ENCODE measurements at places on chromosomes 2 and 18. TPM values are rescaled to one million over a fixed set of nuclear protein-coding genes. Genes with fewer than 3 reads are reported as not detected.
A peak's percentile ranks its signal among the peaks of the same experiment; 100 is the strongest.

DNA sequence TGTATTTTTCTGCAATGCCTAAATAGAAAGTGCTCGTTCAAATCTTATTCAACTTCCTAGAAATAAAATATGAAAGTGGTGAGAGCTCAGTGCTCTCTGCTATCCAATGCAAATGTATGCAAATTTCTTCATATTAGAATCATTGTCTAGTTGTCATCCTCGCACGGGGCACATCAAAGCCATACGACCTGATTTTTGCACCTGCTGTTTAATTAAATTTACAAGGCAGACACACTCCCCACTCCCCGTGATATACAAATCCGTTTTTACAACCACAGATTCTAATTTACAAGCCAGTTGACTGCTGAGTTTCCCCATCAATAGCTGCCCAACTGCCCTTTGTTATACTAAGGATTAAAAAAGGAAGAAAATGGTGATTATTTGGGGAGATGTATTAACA lies 284.6 kb downstream of the RNF144A start:
- no peaks in the 10 kb centered on the region for H3K36me3 ChIP-seq
- H3K4me1 ChIP-seq: peaks cover 18% of the 10 kb centered on the region
- no peak for DNase-seq
- no peak overlapping the region for H3K27ac ChIP-seq
- H3K4me3 ChIP-seq: no peak overlapping the region

DNA sequence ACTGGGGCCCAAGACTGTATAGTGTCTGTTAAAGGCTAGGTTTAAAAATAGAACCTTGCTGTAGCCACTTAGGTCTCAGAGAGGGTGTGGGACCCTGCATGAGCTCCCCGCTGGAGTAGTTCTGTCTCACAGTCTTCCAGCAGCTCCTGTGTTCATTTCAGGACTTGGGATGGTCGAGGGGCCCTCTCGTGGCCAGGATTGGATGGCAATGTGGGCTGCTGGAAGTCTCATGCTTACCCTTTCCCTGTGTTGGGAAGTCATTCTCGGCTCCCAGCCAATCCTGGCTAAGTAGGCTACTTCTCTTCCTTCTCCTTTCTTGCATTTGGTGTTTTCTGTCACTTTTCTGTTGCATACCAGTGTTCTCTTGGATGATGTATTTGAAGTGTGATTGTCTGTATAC lies 284.0 kb upstream of the GCFC2 start:
- no peak overlapping the region for H3K4me3 ChIP-seq
- H3K4me1 ChIP-seq: no peaks in the 10 kb centered on the region
- no peaks in the 10 kb centered on the region for H3K36me3 ChIP-seq
- no peak overlapping the region for H3K27ac ChIP-seq
- no peak for DNase-seq
- no peaks in the 10 kb centered on the region for H3K27me3 ChIP-seq

DNA sequence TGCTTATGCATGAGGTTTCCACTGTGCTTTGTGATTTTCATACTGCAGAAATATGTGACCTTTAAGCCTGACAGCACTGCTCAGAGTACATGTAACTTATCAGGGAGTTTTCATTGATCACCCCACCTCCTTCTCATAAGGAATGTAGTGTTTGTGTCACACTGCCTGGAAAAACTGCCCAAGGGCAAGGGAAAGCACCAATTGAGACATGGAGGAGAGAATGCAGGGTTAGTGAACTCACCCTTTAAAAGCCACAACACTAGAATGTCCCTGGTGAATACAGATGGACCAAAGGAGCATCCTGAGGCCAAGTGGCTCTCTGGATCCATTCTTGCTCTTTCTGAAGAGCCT lies 147.2 kb upstream of the SPATS2L start:
- no peaks in the 10 kb centered on the region for H3K27me3 ChIP-seq
- peak overlapping the region; percentile 16 for H3K27ac ChIP-seq
- no peak overlapping the region for H3K4me3 ChIP-seq
- H3K4me1 ChIP-seq: peaks cover 19% of the 10 kb centered on the region

DNA sequence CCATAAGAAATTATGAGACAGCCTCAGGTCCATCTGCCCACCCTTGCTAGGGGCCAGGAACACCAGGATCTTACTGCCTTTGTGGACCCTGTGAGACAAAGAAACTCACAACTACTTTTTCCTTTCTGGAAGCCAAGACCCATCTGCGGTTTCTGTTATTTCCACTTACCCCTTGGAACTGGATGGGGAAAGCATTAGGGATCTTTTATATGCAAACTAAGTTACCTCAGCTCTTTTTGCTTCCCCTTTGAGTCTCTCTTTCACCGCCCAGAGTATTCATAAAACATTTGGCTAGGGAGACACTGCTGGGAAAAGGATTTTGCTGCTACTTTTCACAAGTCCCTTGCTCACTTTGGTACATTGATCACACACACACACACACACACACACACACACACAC lies 95.7 kb downstream of the ZNF385B start:
- peaks cover 3% of the 10 kb centered on the region for H3K27me3 ChIP-seq
- DNase-seq: no peak
- no peaks in the 10 kb centered on the region for H3K4me1 ChIP-seq
- no peaks in the 10 kb centered on the region for H3K36me3 ChIP-seq
- H3K27ac ChIP-seq: no peak overlapping the region

RND3 gene
- 169 TPM for total RNA-seq

EPB41L3 gene
- total RNA-seq: 58.1 TPM

MAP3K19 gene
- 1.1 TPM for total RNA-seq

DCDC2C gene
- not detected for total RNA-seq

ERFE gene
- 0.29 TPM for total RNA-seq

Data from type B pancreatic cell (in vitro differentiated cells).